Stimulated activated effector memory CD8-positive, alpha-beta T cell treated with anti-CD3 and anti-CD28 coated beads, Interleukin-12 subunit alpha, Interleukin-12 subunit beta, amount 100 ng/mL, for 72 hours (primary cell): ENCODE measurements at places on chromosomes 4 and X.
A peak's percentile ranks its signal among the peaks of the same experiment; 100 is the strongest.

DNA sequence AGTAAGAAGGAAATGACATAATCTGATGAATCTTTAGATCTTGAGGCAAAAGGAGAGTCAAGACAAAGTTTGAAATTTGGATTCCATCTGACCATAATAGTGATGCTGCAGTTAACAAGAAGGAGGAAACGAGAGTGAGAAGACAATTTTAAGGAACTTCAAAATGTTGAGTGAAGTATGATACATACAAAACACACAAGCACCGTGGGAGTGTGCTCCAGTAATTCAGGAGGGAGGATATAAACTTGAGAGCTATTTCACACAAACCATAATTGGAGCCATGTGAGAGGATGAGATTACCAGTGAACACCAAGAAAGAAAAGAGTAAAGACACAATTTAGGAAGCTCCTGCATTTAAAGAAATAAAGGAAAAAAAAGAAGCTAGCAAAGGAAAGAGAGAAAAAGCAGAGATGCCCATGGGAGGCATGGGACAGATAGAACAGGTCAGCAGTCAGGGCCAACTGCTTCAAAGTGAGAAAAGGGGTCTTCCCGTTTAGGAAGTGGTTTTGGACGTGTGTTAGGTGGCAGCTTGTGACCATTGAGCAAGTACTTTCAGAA, 150.7 kb upstream of the SLC7A11 start:
- DNase-seq = no peak

GRCh38 chr4:108255203-108255747, 86.5 kb upstream of the LEF1 start:
- no peak for DNase-seq

DNA sequence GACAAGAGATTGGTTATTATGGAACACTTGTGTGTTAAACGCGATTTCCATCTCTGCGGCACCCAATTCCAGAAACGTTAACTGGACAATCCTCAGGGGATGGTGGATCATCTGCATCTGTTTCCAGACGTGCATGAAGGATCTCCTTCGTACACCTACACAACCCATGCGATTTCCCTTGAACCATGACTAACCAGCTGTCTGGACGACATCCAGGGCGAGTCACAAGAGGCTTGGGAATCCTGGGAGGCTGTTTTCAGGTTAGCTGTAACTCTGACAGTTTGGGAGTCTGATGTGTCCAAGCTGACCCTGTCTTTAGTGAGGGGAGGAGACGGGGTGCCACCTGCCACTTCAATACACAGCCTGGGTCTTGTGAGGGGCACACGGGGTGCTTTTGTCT, 84.5 kb downstream of the GATB start:
- no peak for DNase-seq

- DNase-seq = no peak
These were observed 1.6 kb downstream of the GRIA3 start for GRCh38 chrX:123185721-123186120.

GRCh38 chr4:90183254-90183653, 56.1 kb downstream of the CCSER1 start:
- DNase-seq = no peak

DNA sequence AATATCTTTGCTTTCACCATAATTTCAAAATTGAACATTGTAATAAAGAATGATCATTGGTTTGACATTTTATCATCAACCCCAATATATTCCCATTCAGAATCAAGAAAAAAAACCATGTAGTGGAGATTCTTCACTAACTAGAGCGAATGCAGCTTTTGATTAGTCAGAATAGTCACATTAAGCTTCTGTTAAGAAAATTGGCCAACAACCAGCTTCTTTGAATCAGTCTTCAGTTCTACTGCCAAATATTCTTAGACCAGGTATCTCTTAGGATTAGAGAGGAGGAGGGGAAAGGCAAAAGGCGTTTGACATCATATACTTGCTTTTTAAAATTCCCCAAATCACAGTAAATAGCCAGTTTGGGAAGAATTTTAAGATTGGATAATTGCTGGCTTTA, 22.2 kb upstream of the TBC1D8B start:
- DNase-seq = no peak

- DNase-seq = no peak
These were observed 291.9 kb downstream of the BCOR start for GRCh38 chrX:39805825-39806224.

DNA sequence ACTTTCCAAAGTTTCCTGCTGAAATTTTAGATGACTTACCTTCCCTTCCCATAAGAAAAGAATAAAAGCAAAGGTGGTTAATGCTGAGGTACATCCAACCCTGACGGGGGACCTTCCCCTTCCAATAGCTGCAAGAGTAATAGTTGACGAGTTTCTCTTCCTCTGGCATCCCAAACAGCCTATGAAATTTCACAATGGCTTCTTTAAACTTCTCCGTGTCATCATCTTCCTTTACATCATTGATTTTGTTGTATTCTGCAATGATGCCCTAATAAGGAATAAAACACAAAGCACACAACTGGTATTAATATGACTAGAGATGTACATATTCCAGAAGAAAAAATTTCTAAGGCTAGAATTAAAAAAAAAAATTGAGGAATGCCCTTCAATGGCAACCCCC, 76.6 kb downstream of the TBC1D9 start:
- no peak for DNase-seq

DNA sequence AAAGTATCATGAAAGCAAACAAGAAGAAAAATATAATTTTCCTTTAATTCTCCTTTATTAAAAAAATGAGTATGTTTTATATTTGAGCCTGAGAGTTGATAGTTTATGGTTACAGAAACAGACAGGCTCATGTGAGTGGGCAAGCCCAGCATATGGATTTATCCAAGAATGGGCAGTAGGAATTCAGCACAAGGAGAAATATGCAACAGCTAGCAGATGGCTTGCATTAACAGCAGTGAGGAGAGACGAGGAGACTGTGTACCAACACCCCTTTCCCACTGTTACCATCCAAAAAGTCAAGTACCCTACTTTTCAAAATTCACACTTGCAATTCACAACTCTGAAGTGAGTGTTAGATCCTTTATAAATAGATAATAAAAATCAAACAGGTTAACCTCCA, 1760.2 kb upstream of the TENM3 start:
- no peak for DNase-seq

- DNase-seq = no peak
These were observed 876.3 kb downstream of the C4orf33 start for GRCh38 chr4:129972257-129972656.

GRCh38 chr4:102612210-102612609, 111.1 kb downstream of the NFKB1 start:
- DNase-seq = no peak

DNA sequence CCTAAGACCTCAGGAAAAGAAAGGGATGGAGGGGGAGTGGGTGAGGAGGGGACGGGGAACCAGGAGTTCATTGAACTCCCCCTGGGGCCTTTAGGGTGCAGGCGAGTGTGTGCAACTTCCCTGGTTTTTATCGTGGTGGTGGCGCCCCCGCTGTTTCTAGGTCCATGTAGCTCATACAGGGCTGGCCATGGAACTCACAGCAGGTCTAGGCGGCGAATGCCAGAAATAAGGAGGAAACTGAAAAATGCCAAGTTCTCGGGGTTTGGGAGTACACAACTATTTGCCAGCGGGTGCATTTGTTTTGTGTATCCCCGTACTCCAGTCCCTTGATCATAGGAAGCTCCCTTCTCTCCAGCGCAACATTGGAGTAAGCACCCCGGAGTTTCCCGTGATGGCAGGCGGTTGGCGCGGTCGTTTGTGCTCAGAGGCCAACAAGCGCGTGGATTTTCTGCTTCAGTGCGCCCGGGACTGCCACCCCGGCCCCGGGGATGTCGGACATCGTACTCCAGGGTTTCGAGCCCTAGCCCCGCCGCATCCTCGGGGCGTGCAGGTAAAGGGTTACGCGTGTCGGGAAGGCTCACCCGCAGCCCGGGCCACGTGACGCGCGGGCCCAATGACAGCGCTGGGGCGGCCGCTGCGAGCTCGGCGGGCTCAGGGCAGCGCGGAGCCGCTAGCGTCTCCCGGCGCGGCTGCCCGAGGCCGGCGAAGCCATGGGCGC, 208.9 kb downstream of the NWD2 start:
- peak; percentile 51 for DNase-seq

DNA sequence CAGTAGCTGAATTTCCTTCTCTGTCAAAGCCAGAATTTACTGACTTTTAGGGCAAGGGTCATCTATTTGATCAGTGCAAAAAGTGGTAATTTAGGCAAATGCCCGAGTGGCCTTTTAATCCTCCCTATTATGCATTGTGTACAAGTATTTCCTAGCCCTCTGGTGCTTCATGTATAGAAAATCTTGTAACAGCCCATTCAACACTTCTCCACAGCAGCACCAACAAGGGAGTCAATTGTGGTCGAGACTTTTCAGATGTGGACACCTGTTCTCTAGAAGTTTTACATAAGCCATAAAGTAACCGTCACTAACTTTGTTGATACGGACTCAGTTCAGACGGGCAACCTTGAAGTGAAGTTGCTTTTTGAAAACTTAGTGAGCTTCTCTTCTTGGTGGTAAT, 50.9 kb upstream of the FHDC1 start:
- DNase-seq = no peak

- DNase-seq = no peak
These were observed 37.9 kb upstream of the ARSJ start for GRCh38 chr4:114017120-114017917.

GRCh38 chrX:49058794-49059193, at the start of gene CCDC120:
CCDC120 (plus strand) TSS chrX:49058999; CDS start chrX:49062042, 3,043 bp downstream.
- DNase-seq = no peak

- DNase-seq = peak; percentile 86
These were observed 1.4 kb downstream of the HGFAC start for GRCh38 chr4:3442959-3443749.

DNA sequence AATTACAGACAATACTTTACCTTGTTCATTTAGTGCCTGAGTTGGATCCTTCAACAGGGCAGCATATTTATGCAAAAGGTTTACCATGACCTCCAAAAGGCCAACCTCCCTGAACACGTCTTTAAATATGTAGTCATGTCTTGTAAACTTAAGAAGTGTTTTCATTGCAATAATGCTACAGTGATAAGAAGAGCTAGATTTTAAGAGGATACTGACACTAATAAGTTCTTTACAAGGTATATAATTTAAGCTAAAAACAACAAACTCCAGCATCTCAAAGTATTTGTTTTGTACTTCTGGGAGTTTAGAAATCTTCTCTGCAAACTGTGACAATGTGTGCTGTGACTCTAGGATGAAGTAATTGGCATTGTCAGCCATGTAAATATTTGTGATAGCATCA, 145.4 kb downstream of the WDFY3 start:
- no peak for DNase-seq

GRCh38 chr4:4677556-4678522, 136.0 kb upstream of the STX18 start:
- DNase-seq = no peak

- DNase-seq = no peak
These were observed 21.2 kb upstream of the SLC25A31 start for GRCh38 chr4:127708985-127709384.

GRCh38 chrX:15911734-15912550, 57.3 kb upstream of the AP1S2 start:
- DNase-seq = no peak

DNA sequence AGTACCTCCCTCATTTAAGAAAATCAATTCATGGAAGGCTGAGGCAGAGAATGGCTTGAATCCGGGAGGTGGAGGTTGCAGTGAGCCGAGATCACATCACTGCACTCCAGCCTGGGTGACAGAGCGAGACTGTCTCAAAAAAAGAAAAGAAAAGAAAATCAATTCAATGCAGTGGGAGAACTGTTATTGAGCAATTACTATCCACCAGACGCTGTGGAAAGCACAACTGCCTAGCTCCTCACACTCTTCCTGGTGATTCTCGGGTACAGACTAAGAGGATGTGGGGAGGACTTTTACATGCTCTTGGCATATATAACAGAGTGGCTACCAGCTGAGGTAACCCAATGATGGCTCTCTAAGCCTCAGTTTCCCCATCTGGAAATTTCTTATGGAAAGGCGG, 2.7 kb upstream of the TMSB4X start:
- no peak for DNase-seq

- DNase-seq = no peak
These were observed 169.2 kb downstream of the AFAP1 start for GRCh38 chr4:7770224-7771050.

DNA sequence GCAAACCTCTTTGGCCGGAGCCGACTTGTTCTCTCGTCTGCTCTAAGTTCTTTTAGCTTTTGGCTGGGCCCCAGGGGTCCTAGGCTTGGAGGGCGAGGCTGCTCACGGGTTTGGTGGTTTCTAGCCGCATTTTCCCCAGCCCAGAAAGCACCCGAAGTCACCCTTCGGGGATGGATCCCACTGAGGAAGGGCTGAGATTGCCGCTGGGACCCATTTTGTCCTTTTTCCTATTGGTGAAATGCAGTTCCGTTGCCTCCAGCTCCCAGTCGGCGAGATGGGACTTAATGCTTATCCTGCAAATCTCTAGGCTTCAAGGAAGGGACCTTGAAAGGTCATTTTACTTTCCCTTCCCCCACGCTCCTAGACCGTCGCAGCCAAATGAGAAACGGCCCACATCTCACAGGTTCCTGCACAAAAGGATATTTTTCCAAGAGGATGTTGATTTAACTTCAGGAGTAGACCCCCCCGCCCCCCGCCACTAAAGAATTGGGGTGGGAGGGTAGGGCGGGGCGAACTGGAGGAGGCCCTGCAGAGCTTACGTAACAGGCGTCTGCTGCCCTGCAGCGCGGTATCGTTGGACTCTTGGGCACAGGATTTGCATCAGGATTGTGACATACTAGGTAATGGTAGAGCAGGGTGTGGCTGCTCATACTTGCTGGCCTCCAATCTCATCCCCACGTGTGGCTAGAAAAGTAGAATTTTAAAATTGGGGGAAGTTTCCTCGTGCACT, 564 bp downstream of the PGK1 start:
- no peak for DNase-seq

DNA sequence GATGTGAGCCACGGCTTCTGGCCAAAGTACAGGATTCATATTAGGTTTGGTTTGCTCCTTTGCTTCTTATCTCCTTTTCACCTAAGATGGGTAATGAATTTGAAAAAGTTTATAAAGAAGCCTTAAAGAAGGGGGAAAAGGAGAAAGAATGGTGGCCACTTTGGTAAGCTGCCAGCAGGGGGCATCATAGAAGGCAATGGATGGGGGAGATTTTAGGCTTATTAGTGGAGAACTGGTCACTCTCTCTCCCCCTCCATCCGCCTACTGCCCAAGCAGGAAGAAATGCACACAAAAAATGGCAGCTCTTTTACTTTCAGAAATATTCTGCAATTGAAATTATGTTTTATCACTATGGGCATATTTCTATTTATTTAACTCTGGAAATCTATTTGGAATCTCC, 32.0 kb downstream of the SPARCL1 start:
- no peak for DNase-seq

DNA sequence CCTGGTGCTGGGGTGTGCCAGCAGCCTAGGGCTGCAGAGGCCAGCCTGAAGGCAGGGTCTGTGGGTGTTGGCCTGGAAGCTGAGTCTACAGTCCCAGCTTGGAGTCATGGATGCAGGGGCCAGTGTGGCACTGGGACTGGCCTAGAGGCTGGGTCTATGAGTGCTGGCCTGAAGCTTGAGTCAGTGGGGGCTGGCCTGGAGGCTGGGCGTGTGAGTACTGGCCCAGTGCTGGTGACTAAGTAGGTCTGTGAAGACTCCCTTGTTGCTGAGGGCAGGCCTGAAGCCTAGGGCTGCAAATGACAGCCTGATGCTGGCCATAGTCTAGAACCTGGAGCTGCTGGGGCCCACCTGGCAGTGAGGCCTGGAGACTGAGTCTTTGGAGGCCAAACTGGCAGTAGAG, 31.3 kb upstream of the ALG13 start:
- DNase-seq = no peak
